ENCODE measurements at places on chromosomes 13 and 19. TPM values are rescaled to one million over a fixed set of nuclear protein-coding genes. Genes with fewer than 3 reads are reported as not detected.

Gene ANGPTL8
- not detected for total RNA-seq

Gene ZNF846
- total RNA-seq, result 7.7 TPM

Gene ZBTB32
- 147 TPM for total RNA-seq

Gene COL5A3
- 1.1 TPM for total RNA-seq

Gene KIR3DL1
- total RNA-seq, result not detected

Gene CHAF1A
- total RNA-seq, result 74.0 TPM

Gene BRSK1
- total RNA-seq, result 13.0 TPM

- no peaks in the 10 kb centered on the region for H3K27me3 ChIP-seq
- no peaks in the 10 kb centered on the region for H3K36me3 ChIP-seq
- no peak for DNase-seq
- no peak overlapping the region for H3K27ac ChIP-seq
- no peaks in the 10 kb centered on the region for H3K4me1 ChIP-seq
Measured at GRCh38 chr13:71587193-71587592, 279.8 kb downstream of the DACH1 start.

GRCh38 chr13:20101467-20102316, 59.2 kb downstream of the GJA3 start:
- H3K4me1 ChIP-seq, result no peaks in the 10 kb centered on the region
- no peaks in the 10 kb centered on the region for H3K36me3 ChIP-seq
- H3K4me3 ChIP-seq, result no peak overlapping the region
- no peak for DNase-seq
- H3K27ac ChIP-seq, result no peak overlapping the region

- no peak for DNase-seq
- no peaks in the 10 kb centered on the region for H3K27me3 ChIP-seq
- H3K27ac ChIP-seq, result no peak overlapping the region
- H3K4me3 ChIP-seq, result no peak overlapping the region
- no peaks in the 10 kb centered on the region for H3K36me3 ChIP-seq
Measured at GRCh38 chr13:29892151-29892550, 41.7 kb upstream of the UBL3 start.

DNA sequence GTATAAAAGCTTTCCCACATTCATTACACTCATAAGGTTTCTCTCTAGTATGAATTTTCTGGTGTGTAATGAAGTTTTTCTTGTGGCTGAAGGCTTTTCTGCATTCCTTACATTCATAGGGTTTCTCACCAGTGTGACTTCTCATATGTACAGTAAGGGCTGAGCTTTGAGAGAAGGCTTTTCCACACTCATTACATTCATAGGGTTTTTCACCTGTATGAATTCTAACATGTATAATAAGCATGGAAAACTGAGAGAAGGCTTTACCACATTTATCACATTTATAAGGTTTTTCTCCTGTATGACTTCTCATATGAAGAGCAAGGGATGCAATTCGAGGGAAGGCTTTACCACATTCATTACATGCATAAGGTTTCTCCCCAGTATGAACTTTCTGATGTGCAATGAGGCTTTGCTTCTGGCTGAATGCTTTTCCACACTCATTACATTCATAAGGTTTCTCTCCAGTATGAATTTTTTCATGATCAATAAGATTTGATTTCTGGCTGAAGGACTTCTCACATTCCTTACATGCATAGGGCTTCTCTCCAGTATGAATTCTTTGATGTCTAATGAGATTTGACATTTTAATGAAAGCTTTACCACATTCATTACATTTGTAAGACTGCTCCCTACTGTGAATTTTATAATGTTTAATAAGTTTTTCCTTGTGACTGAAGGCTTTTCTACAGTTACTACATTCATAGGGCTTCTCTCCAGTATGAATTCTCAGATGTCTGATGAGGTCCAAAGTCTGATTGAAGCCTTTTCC, 42.6 kb downstream of the ZNF527 start:
- H3K4me1 ChIP-seq, result no peaks in the 10 kb centered on the region
- no peak for DNase-seq
- H3K36me3 ChIP-seq, result peaks cover 60% of the 10 kb centered on the region
- no peak overlapping the region for H3K4me3 ChIP-seq
- no peaks in the 10 kb centered on the region for H3K27me3 ChIP-seq

- peak; percentile 60 for DNase-seq
- H3K27ac ChIP-seq, result no peak overlapping the region
- H3K36me3 ChIP-seq, result no peaks in the 10 kb centered on the region
- no peaks in the 10 kb centered on the region for H3K27me3 ChIP-seq
- peaks cover 10% of the 10 kb centered on the region for H3K4me1 ChIP-seq
- H3K4me3 ChIP-seq, result no peak overlapping the region
Measured at GRCh38 chr19:29858000-29858596, 46.3 kb downstream of the CCNE1 start.

- no peak overlapping the region for H3K27ac ChIP-seq
- no peak overlapping the region for H3K4me3 ChIP-seq
- no peaks in the 10 kb centered on the region for H3K36me3 ChIP-seq
- H3K27me3 ChIP-seq, result no peaks in the 10 kb centered on the region
- H3K4me1 ChIP-seq, result peaks cover 17% of the 10 kb centered on the region
Measured at GRCh38 chr13:73983109-73983508, 151.1 kb downstream of the KLF12 start.

- no peaks in the 10 kb centered on the region for H3K27me3 ChIP-seq
- no peaks in the 10 kb centered on the region for H3K4me1 ChIP-seq
- H3K36me3 ChIP-seq, result no peaks in the 10 kb centered on the region
- no peak overlapping the region for H3K27ac ChIP-seq
Measured at GRCh38 chr19:35295792-35296462, 4.0 kb downstream of the MAG start.

DNA sequence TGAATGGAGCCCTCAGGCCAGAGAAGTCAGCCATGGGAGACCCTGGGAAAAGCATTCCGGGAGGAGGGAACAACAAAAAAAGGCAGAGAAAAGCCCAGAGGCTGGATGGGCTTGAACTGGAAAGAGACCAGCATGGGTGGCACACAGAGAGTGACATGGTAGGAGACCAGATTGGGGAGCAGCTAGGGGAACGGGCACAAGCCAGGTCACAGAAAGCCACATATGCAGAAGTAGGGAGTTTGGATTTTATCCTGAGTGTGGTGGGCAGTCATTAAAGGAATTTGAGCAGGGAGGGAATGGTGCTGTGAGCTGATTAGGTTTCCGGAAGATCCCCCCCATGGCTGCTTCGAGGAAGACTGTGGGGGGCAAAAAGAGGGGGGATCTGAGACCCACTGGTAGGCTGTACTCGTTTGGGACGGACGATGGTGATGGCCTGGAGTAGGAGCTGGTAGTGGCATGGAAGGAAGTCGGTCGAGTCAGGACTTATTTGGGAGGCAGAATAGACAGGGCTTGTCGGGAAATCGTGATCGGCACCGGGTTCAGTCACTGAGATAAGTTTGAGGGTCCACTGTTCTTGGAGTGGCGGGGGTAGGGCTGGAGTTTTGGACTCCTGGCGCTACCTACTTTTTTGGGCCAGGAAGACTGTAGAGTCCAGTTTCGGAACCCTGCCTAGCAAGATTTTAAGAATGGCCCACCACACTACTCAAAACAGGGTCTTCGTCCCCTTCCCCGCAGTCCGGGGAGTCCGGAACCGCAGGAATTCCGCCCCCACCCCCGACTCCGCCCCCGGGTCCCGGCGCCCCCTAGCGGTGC, 949 bp downstream of the SERTAD1 start:
- peak overlapping the region; percentile 99 for H3K27ac ChIP-seq
- peak overlapping the region; percentile 97 for H3K4me3 ChIP-seq
- H3K36me3 ChIP-seq, result peaks cover 6% of the 10 kb centered on the region
- H3K27me3 ChIP-seq, result no peaks in the 10 kb centered on the region

GRCh38 chr13:49927755-49928154, 8.4 kb downstream of the SPRYD7 start:
- no peak overlapping the region for H3K27ac ChIP-seq
- no peak overlapping the region for H3K4me3 ChIP-seq
- DNase-seq, result no peak
- no peaks in the 10 kb centered on the region for H3K27me3 ChIP-seq
- no peaks in the 10 kb centered on the region for H3K36me3 ChIP-seq
- H3K4me1 ChIP-seq, result no peaks in the 10 kb centered on the region

GRCh38 chr13:108227651-108228272, 9.6 kb downstream of the ABHD13 start:
- H3K4me3 ChIP-seq, result no peak overlapping the region
- peak overlapping the region; percentile 68 for H3K27ac ChIP-seq
- no peaks in the 10 kb centered on the region for H3K27me3 ChIP-seq

DNA sequence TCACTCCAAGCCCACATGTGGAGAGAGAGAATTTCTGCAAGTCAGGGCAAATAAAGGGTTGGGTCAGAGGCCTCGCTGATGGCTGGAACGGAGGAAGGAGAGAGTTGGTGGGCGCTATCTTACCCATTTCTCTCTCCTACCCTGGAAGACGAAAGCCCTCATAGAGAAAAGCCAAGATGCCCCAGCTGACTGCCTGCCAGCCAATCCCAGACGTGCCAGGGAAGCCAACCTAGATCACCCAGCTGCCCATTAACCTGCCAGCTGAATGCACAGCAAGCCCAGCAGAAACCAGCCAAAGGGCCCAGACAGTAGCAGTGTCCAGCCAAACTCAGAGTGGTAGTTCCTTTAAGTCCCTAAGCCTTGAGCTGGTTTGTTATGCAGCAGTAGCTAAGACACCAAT, 167.0 kb upstream of the ZNF507 start:
- no peak overlapping the region for H3K4me3 ChIP-seq
- H3K36me3 ChIP-seq, result no peaks in the 10 kb centered on the region
- no peak for DNase-seq
- no peaks in the 10 kb centered on the region for H3K4me1 ChIP-seq
- H3K27me3 ChIP-seq, result no peaks in the 10 kb centered on the region

DNA sequence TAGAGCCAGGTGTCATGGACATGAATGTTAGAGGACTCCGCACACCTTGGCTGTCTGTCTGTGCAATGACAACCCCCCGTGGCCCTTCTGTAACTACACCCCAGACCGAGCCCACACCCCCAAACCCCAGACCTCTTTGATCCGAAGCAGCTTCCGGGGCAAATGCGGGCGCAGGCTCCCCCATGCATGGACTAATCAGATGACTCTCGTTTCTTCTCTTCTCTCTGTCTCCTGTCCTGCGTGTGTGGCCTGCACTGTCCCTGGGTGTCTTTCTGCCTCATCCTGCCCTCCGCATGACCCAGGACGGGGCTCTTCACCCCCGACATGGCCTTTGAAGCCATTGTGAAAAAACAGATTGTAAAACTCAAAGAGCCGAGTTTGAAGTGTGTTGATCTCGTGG, 38.9 kb downstream of the TMED1 start:
- peak overlapping the region; percentile 90 for H3K4me3 ChIP-seq
- no peaks in the 10 kb centered on the region for H3K27me3 ChIP-seq
- H3K36me3 ChIP-seq, result peaks cover 3% of the 10 kb centered on the region
- peaks cover 34% of the 10 kb centered on the region for H3K4me1 ChIP-seq
- peak; percentile 54 for DNase-seq

DNA sequence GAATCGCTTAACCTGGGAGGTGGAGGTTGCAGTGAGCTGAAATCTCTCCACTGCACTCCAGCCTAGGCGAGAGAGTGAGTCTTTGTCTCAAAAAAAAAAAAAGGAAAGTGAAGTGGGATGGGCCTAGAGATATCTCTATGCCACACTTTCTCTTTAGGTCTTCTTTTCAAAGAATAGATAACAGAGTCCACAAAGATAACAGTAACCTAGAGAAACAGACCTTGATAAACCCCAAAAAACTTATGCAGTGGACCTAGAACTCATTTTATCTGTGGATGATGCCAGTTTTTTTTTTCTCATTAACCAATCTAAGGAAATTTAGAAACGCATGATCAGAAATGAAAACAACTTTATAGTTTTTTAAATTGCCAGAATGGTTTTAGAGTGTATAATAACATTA, 227.4 kb downstream of the LHFPL6 start:
- no peaks in the 10 kb centered on the region for H3K36me3 ChIP-seq
- DNase-seq, result no peak
- H3K4me1 ChIP-seq, result peaks cover 7% of the 10 kb centered on the region
- H3K27me3 ChIP-seq, result peaks cover 7% of the 10 kb centered on the region

- H3K27me3 ChIP-seq, result no peaks in the 10 kb centered on the region
- peaks cover 12% of the 10 kb centered on the region for H3K4me1 ChIP-seq
- DNase-seq, result no peak
Measured at GRCh38 chr19:48186015-48186414, 15.5 kb downstream of the ZSWIM9 start.

DNA sequence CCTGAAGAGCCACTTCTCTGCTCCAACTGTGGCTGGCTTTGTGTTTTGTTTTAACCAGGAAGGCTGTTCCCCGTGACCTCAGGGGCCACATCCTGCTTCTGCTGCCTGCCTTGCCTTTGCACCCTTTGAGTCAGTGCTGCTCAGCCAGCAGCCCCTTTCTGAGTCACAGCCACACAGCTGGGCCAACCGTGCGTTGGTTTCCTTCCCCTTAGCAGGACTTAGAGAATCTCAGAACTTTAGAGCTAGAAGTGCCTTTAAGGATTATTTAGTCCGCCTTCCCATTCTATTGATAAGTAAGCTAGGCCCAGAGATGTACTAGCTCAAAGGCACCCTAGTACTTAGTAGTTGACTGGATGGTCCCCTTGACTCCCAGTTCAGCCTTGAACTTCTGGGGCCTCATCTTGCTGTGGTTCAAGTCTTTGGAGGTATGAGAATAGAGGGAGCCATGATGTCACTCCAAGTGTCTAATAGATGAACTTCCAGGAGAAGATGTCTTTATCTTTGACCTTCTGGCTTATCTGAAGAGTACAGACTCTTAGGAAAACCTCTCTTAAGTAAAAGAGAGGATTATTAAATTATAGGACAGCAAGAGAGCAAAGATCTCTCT, 8.0 kb downstream of the RGCC start:
- H3K4me1 ChIP-seq, result peaks cover 94% of the 10 kb centered on the region
- H3K27ac ChIP-seq, result peak overlapping the region; percentile 95
- H3K4me3 ChIP-seq, result peak overlapping the region; percentile 93
- H3K27me3 ChIP-seq, result no peaks in the 10 kb centered on the region

DNA sequence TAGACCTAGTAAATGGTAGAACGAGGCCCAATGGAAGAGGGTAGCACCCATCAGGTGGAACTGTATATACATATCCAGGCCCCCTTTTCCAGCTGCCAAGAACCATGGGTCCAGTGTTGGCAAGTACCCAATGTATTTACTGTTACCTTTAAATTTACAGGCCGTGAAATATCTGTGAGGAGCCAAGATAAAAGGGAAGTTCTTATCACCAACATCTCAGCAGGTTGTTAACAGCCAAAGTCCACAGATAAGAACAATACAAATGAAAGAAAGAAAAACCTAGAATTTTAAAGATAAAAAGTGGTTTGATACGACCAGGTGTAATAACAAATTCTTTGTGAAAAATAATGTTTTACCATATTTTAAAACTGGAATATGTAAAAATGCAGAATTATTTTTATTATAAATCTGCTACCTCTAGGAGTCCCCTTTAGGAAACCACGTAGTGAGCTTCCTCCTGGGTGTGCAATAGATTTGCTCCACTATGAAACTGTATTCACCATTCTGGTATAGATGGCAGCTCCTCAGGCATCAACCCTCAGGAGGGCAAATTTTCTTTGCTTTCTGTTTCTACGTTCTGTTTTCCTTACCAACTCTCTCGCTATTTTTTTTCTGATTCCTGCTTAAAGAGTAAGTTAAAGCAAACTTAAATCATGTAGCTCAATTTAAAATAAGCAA, 292.2 kb upstream of the SLC10A2 start:
- H3K4me1 ChIP-seq, result no peaks in the 10 kb centered on the region
- H3K27ac ChIP-seq, result no peak overlapping the region
- no peaks in the 10 kb centered on the region for H3K27me3 ChIP-seq
- H3K36me3 ChIP-seq, result no peaks in the 10 kb centered on the region
- H3K4me3 ChIP-seq, result no peak overlapping the region

- no peaks in the 10 kb centered on the region for H3K27me3 ChIP-seq
- DNase-seq, result no peak
- no peak overlapping the region for H3K4me3 ChIP-seq
- H3K36me3 ChIP-seq, result peaks cover 24% of the 10 kb centered on the region
Measured at GRCh38 chr19:16234552-16235445, 37.1 kb downstream of the AP1M1 start.
